GM23338 (cell line): ENCODE measurements at places on chromosomes 3 and 15. TPM values are rescaled to one million over a fixed set of nuclear protein-coding genes. Genes with fewer than 3 reads are reported as not detected.

Gene CPN2
- total RNA-seq, result 0.14 TPM in 1 of 2 replicates, not detected in the other

Gene TTLL13
- not detected in 2 replicates for total RNA-seq

Gene ROPN1
- total RNA-seq, result 0.27 TPM in 1 of 2 replicates, not detected in the other

Gene STRC
- 0.19 and 0.45 TPM in 2 replicates for total RNA-seq
